ENCODE measurements at places on chromosomes 1 and 21.

DNA sequence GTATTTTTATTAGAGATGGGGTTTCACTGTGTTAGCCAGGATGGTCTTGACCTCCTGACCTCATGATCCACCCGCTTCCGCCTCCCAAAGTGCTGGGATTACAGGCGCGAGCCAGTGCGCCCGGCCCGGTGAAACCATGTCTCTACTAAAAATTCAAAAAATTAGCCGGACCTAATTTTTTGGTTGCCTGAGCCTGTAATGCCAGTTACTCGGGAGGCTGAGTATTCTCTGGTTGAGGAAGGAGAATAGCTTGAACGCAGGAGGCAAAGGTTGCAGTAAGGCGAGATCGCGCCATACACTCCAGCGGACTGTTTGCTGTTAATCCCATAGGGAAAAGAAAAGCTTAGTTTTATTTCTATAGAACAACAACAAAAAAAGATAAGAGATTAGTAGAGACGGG lies 29.9 kb upstream of the HJV start:
- no peak for DNase-seq

DNA sequence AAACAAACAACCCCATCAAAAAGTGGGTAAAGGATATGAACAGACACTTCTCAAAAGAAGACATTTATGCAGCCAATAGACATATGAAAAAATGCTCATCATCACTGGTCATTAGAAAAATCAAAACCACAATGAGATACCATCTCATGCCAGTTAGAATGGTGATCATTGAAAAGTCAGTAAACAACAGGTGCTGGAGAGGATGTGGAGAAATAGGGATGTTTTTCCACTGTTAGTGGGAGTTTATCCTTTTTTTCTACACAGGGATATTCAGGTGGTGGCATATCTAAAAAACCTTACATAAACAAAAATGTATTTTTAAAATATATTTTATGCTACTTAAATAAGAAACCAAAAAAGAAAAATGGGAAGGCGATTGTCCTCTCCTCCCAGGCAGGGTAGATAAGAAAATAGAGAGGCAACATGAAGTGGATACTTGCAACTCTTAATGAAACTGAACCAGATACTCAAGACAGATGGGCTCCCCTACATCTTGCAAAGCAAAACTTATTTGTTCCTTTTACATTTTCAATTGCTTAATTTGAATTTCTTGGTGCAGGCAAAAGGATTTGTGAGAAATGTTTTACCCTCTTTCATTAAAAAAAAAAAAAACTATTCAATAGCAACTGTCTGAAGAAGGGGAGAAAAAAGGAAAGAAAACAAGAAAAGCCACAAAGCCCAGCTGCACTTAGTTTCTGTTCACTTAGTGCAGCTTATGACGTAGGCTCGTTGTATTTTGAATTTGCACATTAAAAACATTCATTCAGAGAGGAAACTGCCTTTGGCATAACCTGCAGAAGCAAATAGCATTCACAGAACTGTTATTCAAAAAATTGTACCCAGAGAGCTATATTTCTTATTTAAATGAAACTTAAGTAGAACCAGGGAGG lies 36.9 kb upstream of the RGS1 start:
- DNase-seq, result no peak

GRCh38 chr1:60765204-60765603 lies 317.2 kb upstream of the NFIA start:
- no peak for DNase-seq

GRCh38 chr1:78145105-78145580 lies 99.4 kb downstream of the GIPC2 start:
- no peak for DNase-seq

DNA sequence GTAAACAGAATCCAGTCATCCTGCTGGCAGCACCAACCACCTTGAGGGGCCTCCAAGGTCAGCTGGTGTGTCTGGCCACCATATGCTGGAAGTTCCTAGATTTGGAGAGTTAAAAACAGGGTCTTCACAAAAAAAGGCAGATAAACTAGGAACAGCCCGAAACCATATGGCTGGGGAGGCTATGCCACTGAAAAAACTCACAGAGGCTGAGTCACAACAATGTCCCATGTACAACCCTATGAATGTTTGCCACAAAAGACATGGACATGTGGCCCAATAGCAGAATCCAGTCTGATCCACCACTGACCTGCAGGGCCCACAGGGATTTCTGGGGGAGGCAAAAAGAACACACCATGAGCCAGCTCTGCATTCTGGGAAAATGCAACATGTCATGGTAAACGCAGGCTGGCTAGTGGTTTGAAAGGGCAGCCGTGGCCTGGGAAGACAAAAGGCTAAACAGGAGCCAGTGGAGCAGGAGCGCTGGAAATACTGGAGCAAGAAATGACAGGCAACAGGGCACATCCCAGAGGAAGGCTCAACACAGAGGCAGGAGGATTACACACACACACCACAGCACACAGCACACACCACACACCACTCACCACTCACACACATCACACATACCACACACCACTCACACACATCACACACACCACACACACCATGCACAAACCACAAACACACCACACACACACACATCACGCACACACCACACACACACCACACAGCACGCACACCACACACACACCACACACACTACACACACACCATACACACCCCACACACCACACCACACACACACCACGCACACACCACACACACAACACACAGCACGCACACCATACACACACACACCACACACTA lies 55.4 kb downstream of the HSF2BP start:
- DNase-seq, result no peak

DNA sequence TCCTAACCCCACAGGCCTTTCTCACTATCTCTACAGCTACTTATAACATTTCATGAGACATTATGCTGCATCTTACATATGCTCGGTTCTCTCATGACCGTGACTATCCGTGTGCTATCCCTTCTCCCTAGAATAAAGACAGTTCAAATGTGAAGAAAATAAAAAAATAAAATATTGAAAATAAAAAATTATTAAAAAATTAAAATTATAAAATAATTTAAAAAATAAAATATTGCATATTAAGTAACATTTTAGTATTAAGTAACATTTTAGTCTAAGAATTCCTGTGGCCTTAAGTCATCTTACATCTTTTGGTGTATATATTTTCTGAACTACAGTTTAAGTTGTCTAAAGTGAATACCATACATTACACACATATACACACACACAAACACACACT lies 415.5 kb downstream of the DPYD start:
- no peak for DNase-seq

- no peak for DNase-seq
These were observed 73.0 kb downstream of the GNG12 start for GRCh38 chr1:67760030-67760821.

DNA sequence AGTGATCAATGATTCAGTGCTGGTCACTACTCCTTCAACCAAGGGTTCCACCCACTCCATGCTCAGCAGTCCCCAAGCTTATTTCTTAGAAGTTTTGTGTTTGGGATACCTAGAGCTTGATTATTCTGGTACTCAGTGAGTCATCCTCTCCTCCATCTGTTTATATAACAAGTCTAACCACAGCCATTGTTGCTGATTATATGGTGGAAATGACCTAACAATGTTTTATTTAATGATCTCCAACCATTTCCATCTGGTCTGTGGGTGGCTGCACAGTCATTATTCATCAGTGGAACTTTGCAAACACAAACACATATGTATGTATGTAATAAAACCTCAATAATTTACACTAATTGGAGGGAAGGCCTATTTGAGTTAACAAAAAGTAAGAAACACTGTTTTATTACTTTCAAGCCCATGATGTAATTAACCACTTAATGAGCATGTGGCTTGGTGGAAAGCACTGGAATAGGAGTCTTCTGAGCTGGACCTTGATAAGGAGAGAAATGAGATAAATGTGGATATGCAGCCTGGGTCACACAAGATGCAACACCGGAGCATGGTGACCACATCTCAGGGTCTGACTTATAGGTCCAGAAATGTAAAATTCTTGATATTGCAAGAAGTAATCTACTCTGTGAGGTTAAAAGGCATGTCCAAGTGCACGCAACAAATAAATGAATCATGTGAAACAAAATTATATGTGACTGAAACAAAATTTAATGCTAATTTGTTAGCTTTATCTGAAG lies 99.0 kb upstream of the WLS start:
- DNase-seq, result no peak

DNA sequence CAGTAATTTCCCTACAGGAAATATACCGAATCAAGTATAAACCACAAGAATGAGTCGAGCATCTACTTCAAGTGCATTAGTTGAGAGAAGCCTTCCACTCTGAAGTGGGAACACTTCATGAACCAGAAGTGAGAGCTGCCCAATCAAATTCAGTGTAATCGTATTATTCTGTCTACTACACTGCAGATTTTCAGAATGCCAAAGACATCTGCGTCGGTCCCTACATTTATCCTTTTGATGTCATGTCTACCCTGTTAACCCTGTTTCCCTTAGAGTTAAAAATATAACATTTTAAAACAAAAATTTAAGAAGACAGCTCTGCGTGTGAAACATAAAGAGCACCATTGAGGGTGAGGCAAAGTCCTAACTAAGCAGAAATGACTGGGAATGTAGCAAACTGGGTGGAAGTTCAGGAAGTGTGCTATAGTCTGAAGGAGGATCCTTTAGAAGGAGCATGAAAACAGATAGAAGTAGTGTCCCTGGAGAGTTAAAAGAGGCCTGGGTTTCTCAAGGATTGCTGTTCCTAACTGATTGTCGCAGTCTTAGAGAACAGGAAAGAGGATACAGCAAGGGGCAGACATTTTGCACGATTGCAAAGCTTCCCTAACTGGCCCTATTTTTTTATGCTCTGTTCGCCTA lies 291.2 kb downstream of the PTPRC start:
- DNase-seq, result no peak

DNA sequence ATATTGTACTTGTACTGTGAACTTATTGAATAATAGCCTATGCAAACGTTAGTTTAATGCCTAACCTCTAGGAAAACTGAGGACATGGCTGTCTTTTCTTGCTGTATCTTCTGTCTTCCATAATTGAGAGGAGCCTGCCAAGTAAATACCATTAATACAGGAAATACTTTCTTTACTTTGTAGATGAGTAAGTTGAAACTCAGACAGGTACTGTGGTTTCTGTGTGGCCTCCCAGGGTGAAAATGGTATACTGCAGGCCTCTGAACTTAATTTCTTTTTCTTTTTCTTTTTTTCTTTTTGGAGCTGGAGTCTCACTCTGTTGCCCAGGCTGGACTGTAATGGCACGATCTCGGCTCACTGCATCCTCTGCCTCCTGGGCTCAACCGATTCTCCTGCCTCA lies 208.8 kb upstream of the ADGRL4 start:
- DNase-seq, result no peak
